Daoy (cell line): ENCODE measurements at places on chromosomes 2 and 18. TPM values are rescaled to one million over a fixed set of nuclear protein-coding genes. Genes with fewer than 3 reads are reported as not detected.

GRCh38 chr2:54479424-54479823 is 23.3 kb downstream of the SPTBN1 start:
- DNase-seq = no peak

- no peak for DNase-seq
Observed at GRCh38 chr18:57668021-57668420, 46.4 kb upstream of the NARS1 start.

GRCh38 chr18:44748582-44748981 is 67.9 kb downstream of the SETBP1 start:
- DNase-seq = no peak

- DNase-seq = no peak
Observed at GRCh38 chr2:221370076-221370856, 201.8 kb downstream of the EPHA4 start.

- DNase-seq = no peak
Observed at GRCh38 chr2:202065876-202066275, 7.2 kb upstream of the KIAA2012 start.

Gene DCAF17
- 10.7 and 15.4 TPM in 2 replicates for total RNA-seq
